Suppressor macrophage treated with lipopolysaccharide for 1 hour (primary cell): ENCODE measurements at places on chromosomes 13 and 19.

DNA sequence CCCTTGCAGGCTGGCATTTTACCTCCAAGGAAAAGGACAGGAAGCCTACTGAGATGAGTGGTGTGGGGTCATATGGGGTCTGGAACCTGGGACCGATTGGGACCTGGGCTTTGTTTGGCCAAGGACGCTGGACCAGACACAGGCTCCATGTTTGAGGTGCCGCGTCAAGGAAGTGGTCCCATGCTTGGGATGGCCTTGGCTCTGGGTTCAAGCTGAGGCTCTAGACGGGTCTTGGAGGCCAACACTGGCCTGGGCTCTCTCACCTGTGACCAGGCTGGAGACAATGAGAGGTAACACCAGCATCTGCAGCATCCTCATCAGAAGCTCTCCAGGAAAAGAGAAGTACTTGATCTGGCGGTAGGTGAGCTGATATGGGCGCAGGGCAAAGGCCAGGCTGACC lies 8.2 kb downstream of the SLC1A6 start:
- no peak for DNase-seq

- DNase-seq, result no peak
Measured at GRCh38 chr13:101457176-101457575, 4.7 kb downstream of the ITGBL1 start.

- DNase-seq, result peak; percentile 82
Measured at GRCh38 chr19:49422407-49423070, 702 bp downstream of the PTH2 start.

- no peak for DNase-seq
Measured at GRCh38 chr19:34459614-34460013, 21.9 kb upstream of the WTIP start.
